Hematopoietic multipotent progenitor cell (in vitro differentiated cells): ENCODE measurements at places on chromosomes 16 and 17.

- DNase-seq: no peak
Observed at GRCh38 chr16:5615868-5616642, 518.5 kb upstream of the EEF2KMT start.

- DNase-seq: no peak
Observed at GRCh38 chr17:2202302-2202995, 101.1 kb downstream of the SMG6 start.

GRCh38 chr17:489758-490329 is 137.2 kb upstream of the RPH3AL start:
- peak; percentile 57 for DNase-seq

DNA sequence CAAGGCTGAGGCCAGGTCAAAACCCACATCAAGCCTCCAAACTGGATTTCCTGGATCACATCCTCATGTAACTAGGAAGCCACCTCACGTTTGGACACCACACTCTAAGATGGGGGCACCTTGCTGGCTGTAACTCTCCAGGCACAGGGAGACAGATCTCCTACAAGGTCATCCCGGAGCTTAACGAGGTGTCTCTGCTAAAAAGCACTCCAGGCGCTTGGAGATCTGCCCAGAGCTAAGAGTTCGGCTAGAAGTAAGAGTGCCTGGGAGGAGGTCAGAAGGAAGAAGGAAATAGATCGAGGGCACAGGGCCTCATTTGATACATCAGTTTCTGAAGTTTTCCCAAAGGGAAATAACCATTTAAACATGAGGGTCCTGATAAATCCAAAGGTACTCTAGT is 15.9 kb downstream of the PSMB3 start:
- DNase-seq: no peak

DNA sequence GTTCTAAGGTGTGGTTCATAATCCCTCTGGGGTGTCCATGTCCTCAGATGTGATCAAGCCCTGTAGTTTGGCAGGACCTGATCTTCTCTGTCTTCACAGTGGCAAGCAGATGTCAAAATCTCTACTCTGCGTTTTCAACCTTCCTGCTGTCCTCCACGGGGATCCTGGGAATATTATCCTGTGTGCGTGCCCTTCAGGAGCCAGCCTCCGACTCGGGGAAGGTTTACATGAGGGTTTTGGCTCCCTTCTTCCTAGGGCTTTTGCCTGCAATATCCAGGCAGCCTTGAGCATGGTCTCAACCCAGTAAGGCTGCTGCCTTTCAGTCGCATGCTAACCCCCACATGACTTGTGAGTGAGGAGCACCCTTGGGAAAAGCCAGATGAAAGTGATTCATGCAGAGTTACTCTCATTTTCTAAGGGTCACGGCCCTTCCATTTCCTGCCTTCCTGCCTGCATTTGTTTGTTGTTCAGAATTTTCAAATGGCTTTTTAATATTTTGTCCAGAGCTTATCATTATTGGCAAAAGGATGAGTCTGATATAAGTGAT is 202.2 kb upstream of the CHMP6 start:
- DNase-seq: no peak

DNA sequence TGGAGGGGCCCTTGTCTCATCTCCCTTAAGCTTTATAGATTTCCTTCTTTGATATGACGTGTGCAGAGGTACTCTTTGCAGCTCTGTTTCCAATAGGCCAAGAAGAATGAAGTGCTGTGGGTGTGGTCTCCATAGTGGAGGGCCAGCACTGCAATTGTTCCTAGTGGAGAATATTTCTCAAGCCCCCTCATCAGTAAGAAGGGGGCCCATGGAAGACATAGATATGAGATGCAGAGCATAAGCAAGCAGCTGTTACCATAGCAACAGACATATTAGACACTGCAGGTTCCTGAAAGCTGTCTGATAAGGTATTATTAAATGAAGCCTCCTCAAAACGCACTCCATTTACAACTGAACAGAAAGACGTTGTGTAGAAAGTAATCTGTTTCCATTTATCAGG is 240.7 kb downstream of the ZFHX3 start:
- DNase-seq: no peak

- DNase-seq: no peak
Observed at GRCh38 chr17:42670789-42671657, 5.8 kb downstream of the PLEKHH3 start.

DNA sequence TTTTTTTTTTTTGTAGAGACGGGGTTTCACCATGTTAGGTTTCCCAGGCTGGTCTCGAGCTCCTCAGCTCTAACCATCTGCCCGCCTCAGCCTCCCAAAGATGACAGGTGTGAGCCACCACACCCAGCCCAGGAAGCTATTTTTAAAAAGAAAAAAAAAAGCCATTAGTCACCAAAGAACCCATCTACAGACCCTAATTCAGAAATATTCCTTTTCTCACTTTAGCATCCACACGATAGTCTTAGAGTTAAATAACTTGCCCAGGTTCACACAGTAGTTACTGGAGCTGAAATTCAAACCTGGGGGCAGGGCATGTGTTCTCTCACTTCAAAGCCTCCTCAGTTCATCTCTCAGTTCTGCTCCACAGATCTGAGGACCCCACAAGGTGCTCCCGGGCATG is 70.3 kb upstream of the NOL11 start:
- DNase-seq: no peak

GRCh38 chr16:58042001-58042885 is 16.7 kb downstream of the MMP15 start:
- DNase-seq: no peak

DNA sequence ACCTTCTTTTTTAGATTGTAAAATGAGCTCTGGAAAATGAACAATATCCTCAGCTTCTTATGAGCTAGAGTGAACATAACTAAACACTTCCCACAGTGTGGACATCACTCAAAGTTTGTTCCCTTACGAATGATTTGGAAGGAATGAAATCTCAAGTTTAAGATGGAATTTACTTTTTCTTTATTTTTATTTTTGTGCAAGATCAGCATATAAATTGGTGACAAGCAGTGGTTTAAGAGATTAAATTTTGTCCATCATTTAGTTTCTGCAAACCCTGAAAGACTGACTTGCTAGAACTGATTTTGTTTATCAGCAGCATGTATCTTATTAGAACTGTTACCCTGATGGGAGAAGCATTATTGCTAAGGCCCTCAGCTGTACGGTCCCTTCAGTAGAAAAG is 420.1 kb downstream of the CDH8 start:
- no peak for DNase-seq

DNA sequence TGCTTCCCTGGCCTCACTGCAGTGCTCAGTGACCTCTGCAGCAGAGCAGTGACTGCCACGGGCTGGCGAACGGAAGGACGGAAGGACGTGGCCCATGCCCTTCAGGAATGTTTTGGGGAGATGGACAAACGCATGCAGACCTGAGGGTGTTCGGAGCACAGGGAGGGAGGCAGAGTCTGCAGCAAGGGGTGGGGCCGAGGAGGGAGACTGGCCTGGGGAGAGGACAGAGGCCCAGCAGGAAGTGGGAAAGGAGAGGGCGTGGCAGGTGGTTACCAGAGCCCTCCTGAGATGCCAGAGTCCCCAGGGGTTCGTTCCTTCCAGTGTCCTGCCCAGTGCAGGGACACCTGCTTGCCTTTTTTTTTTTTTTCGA is 21.9 kb downstream of the ADORA2B start:
- no peak for DNase-seq

DNA sequence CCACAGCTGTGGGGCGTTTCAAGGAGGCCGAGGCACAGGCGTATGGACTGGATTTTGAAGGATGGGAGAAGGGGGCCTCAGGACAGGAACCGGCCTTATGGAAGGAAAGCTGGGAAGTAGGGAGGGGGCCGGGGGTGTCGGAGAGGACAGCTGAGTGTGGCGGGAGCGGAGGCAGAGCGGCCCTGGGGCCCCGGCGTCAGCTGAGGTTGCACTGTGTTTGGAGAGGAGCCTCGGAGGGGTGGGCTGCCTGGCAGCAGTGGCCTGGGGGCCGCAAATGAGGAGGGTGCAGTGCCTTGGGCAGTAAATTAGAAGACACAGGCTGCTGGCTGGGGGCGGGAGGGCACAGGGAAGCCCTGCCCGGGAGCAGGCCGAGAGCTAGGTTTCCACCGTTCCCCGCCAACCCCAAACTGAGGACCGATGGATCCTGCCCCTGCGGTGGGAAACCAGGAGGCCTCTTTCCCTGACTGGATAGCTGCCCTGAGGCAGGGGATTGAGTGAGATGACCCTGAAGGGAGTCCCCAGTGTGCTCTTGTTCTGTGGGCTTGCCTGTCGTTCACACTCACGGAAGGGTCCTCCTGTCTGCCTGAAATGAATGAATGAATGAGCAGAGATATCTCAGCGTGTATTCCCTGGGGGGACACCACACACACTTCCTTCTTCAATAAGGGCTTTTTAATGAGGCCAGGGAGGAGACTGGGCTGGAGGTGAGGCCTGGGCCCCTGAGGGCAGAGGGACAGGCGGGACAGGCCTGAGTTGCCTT is 18.4 kb downstream of the FOXJ1 start:
- no peak for DNase-seq

GRCh38 chr17:51261024-51261963 is 948 bp downstream of the UTP18 start:
- peak; percentile 77 for DNase-seq

- no peak for DNase-seq
Observed at GRCh38 chr17:56593646-56594319, at the start of gene NOG. Gene NOG (plus strand): TSS chr17:56593699. CDS start chr17:56594224, 525 bp downstream.

GRCh38 chr16:54707813-54708212 is 222.9 kb upstream of the IRX5 start:
- no peak for DNase-seq

- peak; percentile 53 for DNase-seq
Observed at GRCh38 chr16:30349675-30350074, 5.4 kb downstream of the CD2BP2 start.

GRCh38 chr17:43900183-43900857 is 7.0 kb downstream of the MPP2 start:
- DNase-seq: peak; percentile 77

- no peak for DNase-seq
Observed at GRCh38 chr17:65523853-65524664, 37.4 kb downstream of the AXIN2 start.

GRCh38 chr17:76452127-76452659 is 759 bp downstream of the UBE2O start:
- DNase-seq: no peak

GRCh38 chr16:48613061-48613957 is 3.3 kb upstream of the N4BP1 start:
- peak; percentile 53 for DNase-seq

GRCh38 chr16:51490866-51491265 is 339.8 kb upstream of the SALL1 start:
- DNase-seq: no peak

DNA sequence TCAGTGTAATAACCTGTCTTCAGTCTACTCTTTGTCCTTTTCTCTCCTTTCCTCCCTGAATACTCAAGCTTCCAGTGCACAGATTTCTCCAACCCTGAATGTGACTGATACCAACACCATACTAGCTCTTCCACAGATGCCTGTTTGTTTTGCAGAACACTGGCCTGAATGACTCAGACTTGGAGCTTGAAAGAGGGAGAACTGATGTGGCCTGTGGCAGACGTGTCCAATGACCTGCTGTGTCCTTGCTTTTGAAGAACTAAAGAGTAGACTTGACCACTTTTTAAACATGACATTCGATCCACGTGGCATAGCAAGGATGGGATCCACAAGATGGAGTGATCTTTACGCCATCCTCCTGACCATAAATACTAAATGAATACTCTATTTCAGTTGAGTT is 361.0 kb downstream of the WWOX start:
- DNase-seq: no peak

DNA sequence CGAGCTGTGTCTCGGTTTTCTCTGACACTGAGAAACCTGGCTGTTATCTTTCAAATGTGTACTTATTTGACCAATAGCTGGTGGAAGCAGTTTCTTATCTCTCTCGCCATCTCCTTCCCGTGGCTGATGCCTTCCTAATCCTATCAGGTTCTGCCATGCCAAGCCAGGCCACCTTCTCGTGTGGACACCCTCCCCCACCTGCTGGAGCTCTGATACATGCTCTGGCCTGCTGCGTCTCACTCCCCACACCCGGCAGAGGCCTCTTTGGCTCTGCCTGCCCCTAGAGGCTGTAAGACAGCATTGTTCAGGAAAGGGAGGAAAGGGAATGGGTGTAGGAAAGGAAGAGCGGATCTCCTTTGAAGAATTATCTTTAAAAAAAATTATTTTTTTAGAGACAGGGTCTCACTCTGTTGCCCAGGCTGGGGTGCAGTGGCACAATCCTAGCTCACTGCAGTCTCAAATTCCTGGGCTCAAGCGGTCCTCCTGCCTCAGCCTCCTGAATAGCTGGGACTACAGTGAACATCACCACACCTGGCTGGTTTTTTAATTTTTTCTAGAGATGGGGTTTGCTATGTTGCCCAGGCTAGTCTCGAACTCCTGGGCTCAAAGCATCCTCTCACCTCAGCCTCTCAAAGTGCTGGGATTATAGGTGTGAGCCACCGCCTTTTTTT is 7.5 kb upstream of the ARMC5 start:
- DNase-seq: no peak

GRCh38 chr17:81309140-81309858 is 14.2 kb upstream of the SLC38A10 start:
- DNase-seq: peak; percentile 64

DNA sequence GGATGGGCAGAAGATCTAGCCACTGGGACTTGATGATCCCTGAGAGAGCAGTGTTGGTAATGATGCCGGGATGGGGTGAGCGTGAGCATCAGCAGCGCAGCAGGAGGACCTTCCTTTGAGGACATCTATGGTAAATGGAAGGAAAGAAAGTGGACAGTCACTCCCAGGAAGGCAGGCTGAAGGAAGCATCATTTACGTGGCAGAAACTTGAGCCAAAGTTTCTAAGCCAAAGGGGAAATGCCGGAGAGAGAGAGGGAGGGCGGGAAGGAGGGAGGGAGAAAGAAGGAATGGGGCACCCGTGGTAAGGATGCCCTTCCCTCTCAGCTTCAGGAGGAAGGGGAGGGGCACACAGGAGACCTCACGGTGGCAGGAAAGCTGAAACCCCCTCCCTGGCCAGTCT is 86.3 kb upstream of the CACNG5 start:
- DNase-seq: no peak

GRCh38 chr16:84547546-84548061 is 43.1 kb upstream of the MEAK7 start:
- no peak for DNase-seq

GRCh38 chr16:20401475-20402016 is 3.0 kb downstream of the PDILT start:
- no peak for DNase-seq

DNA sequence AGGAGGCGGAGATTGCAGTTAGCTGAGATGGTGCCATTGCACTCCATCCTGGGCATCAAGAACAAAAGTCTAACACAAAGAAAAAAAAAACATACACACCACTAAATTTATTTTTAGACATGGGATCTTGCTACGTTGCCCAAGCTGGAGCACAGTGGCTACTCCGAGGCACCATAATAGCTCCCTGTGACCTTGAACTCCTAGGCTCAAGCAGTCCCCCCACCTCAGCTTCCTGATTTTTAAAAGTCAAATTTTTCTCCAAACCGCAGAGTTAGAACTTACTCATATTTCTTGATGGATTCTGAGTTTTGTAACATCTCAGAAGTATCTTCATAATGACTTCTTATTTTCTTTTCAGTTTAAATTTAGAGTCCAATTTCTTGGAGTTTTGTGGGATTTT is 3.4 kb downstream of the CMTM4 start:
- no peak for DNase-seq

DNA sequence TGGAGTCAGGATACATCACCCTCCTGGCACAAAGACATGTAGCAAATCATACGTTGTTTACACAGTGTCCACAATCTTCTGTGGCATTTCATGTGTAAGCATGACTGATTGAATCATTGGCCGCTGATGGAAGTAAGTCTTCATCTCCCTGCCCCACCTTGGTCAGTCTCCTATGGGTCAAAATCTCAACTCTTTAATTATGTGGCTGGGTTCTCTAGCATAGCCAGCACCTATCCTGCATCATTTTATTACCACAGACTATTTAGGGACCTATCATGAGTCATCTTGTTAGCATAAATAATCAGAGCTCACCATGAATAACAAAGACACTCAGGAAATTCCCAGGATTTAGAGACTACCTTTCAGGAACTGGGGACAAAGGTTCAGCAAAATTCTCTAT is 15.9 kb downstream of the TANC2 start:
- DNase-seq: no peak
